Activated T-cell treated with anti-CD3 and anti-CD28 coated beads, Interleukin-2, amount 50 U/mL, for 1 hour (primary cell): ENCODE measurements at places on chromosomes 2 and 18.

GRCh38 chr2:3260959-3261358 is 116.7 kb downstream of the EIPR1 start:
- no peak for DNase-seq

DNA sequence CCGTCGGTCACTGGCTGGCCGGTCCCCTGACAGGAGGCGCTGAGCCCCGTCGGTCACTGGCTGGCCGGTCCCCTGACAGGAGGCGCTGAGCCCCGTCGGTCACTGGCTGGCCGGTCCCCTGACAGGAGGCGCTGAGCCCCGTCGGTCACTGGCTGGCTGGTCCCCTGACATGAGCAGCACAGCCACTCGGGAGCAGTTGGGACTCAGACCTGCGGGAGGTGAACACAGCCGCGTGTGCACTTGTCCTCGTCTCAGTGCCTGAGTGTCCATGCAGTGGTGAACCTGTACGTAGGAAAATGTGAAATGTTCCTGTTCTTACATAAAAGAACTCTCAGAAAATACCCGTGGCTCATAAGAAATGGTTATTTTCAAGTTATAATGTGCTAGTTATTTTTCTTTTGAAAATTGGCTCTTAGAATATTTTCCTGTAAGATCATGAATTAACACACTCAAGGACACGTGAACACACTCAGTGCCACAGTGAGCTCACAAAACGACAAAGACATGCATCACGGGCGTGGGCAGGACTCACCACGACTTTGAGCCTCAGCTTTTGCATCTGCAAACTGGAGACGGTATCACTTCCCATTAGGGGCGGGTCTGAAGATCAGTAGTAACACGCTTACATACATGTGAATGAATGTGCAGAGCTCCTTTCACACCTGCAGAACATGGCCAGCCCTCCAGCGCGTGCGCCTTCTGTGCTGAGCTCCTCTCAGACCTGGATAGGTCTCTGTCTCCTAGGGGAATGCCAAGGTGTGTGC is 21.1 kb upstream of the NFATC1 start:
- DNase-seq, result no peak

- DNase-seq, result no peak
These were observed 218.4 kb upstream of the HS6ST1 start for GRCh38 chr2:128536925-128537620.

DNA sequence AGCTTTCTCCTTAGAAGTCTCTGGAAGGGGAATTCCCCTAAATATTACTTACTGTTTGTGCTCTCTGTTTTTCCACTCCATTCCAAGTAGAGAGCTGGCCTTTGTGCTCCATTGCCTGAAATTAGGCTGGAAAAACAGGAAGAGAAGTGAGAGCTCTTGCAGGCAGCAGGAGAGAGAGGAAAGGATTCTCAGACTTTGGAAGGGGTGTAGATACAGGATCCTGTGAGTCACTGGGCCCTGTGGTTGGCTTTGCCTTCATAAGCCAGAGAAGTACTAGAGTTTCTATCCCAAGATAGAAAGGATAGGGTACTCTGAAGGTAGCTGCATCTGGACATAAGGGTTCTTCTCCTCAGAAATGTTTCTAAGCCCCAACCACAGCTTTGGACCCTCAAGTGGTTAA is 188.9 kb downstream of the CMPK2 start:
- DNase-seq, result no peak

DNA sequence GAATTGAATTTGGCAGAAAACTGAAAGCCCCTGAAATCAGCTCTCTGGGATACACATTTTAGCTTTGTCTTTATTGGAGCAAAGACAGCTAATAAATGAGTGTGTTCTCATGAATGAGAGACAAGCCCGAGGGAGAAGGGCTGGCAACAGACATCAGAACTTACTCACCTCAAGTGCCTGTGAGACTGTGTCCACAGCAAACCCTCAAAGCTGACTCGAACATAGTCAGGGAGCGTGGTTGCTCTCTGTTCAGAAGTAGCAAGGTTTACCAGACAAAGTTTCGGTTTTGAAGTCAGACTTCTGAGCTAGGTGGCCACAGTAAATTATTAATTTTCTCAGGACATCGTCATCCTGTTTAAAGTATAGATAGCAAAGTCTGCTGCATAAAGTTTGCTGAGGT is 207.9 kb downstream of the CMPK2 start:
- no peak for DNase-seq

GRCh38 chr18:46756559-46757201 is at the start of gene ST8SIA5:
TSS of gene ST8SIA5 (minus strand) at chr18:46757053. CDS start at chr18:46756508, 545 bp downstream.
- no peak for DNase-seq

- no peak for DNase-seq
These were observed 347.6 kb upstream of the KCNJ3 start for GRCh38 chr2:154350911-154351310.

- DNase-seq, result no peak
These were observed 156.1 kb upstream of the HNRNPA3 start for GRCh38 chr2:177056481-177056929.

DNA sequence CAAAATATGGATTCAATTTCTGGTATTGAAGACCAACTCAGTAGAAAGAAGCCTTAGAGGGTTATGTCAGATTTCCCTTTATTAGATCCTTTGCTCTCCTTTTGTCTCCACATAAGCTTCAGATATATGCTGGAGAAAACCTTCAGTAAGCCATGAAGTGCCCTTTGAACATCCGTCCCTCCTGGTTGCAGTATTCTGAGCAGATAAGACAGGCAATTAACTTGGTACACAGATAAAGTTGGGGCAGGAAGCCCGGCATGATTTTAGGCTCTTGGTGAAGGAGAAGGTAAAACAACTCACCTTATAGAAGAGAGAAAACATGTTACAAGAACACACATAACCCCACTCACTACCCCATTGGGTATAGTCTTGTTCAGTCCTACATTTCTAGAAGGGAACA is 76.4 kb downstream of the SRD5A2 start:
- DNase-seq, result no peak

- peak; percentile 17 for DNase-seq
These were observed 132.1 kb downstream of the NFATC1 start for GRCh38 chr18:79527656-79528315.

DNA sequence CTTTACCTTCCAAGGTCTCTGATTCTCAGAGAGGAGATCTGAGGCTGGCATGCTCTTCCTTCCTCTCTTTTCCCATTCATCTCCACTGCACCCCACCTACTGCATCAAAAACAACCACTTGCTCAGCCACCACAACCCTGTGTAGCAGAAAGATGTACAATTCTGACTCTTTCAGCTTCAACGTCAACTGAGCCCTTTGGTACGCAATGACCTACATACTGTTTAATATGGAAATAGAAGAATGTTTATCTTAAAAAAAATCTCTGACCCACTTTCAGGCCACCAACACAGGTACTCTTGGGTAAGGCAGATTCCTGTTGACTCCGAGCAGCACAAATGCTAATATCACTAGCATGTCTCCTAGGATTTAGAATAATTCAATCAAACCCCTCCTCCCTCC is 76.2 kb upstream of the AFF3 start:
- DNase-seq, result no peak

DNA sequence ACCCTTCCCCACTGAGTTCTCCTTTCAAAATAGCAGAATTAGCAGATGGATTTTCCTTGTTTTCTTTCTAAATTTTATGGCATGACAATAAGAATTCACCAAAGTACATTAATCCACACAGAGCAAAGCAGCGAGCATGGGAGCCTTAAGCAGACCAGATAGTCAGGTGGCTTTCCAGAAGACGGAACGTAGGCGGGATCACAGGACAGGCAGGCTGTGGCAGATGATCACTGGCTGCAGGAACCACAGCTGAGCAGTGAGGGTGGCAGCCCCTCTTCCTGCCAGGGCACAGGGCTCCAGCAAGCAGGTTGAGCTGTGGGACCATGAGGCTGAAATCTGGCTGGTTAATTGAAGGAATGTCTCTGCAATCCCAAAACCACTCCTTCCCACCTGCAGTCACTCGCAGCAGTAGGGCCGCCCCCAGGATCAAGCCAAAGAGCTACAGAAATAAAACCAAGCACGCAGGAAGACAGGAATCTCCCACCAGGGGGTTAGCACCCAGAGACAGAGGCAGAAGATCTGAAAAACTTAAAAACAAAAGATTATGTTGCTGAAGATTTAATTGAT is 259.9 kb downstream of the EIPR1 start:
- no peak for DNase-seq

GRCh38 chr18:22286585-22286984 is 117.2 kb downstream of the GATA6 start:
- DNase-seq, result no peak

- DNase-seq, result no peak
These were observed 27.5 kb downstream of the EML4 start for GRCh38 chr2:42196403-42197267.

DNA sequence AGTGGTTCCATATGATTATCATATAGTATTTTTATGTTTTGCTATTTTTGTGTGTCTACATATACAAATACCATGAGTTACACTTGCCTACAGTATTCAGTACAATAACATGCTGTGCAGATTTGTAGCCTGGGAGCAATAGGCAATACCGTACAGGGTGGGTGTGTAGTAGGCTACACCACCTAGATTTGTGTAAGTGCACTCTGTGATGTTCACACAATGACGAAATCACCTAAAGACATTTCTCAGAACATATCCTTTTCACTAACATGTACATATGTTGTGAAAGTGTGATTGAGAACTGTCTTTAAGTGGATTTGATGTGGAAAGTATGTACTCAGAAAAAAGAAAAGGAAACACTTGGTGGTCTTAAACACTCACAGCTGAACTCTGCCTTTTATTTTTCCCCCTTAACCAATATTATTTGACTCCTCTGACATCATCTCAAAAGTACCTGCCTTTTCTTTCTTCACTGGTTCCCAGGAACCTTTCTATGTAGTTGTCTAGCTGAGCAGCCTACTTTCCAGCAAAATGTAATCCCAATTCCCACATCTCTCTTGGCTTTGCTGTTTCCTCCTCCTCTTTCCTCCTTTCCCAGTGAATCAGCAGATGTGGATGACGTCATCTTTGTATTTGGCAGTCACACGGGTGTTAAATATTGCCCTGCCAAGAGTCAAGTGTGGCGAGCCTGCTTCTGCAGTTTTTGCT is 47.7 kb downstream of the OSBPL6 start:
- DNase-seq, result no peak

DNA sequence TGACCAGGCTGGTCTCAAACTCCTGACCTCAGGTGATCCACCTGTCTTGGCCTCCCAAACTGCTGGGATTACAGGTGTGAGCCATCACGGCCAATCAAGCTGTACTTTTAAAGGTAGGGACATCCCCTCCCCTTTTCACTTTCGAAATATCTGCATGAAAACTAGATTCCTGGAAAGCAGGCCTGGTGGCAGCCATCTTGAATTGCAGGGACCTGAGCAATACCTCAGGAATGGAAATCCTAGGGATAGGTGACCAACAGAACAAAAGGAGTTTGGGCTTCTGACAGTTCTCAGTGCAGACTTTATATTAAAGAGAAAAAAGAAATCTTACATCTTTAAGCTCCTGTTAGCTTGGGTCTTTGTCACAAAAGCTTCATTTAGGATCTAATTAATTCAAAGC is 62.6 kb downstream of the KLF7 start:
- no peak for DNase-seq

- no peak for DNase-seq
These were observed 10.7 kb downstream of the DOCK10 start for GRCh38 chr2:225031599-225031998.

- DNase-seq, result no peak
These were observed 57.8 kb upstream of the SNTG2 start for GRCh38 chr2:892892-893291.

DNA sequence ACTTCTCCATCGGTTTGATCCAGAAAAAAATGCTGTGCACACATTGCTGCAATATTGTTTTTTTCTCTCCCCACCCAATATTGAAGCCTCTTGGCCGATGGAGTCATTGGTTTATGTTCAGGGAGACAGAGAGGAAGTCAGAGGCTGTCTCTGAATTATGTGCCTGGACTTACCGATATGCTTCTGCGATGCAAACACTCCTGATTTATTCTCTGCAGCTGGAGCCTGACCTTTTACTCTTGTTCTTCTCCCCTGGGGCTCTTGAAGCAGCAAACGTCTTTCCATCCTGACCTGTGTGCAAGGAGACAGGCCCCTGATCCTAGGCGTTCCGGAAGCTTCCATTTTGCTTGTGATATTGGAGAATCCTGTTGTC is 99.6 kb downstream of the PTGR3 start:
- no peak for DNase-seq

GRCh38 chr2:101550555-101550954 is 75.6 kb upstream of the RFX8 start:
- DNase-seq, result no peak

GRCh38 chr2:215522237-215522636 is 86.4 kb upstream of the FN1 start:
- DNase-seq, result no peak

DNA sequence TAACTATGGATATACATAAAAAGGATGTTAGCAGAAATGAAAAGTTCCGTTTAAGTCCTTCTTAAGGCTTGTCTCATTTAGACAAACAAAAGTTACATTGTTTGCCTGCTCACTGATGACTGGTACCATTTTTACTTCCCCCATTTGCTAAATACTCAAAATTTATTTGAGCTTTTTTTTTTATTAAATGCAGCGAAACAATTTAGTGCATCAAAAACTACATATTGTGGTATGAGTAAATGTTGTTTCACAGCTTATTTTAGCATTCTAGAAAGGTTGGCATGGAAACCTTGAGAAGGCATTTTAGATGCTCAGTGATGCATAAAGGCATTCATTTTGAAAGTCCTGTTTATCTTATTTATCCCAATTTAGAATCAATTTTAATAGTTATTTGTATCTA is 100.0 kb downstream of the MAP2 start:
- DNase-seq, result no peak

DNA sequence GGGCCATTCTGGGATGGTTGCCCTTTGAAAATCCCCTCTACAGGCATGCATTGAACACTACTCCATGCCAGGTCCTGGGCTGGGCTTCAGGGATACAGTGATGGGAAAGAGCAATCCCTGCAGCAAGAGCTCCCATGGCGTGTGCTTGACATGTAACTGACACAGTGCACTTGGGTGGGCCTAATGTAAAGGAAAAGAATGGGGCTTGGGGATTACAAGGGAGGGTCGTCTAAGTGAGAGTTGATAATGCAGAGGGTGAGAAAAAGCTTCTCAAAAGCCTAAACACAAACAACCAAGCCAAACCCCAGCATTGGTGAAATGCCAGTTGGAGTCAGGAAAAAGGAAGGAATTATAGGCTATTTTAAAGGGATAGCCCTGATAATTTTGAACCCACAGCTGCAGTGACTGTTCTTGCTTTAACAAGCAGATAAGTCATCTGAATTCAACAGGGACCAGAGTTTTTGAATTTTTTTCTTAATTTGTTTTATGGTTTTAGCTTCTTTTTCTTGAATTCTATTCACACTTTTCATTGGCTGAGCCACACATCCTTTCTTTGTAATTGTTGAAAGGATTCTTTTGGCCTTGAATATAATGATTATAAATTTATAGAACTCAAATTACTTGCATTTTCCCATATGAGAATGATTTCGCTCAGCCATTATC is 308.7 kb downstream of the LPIN1 start:
- no peak for DNase-seq

DNA sequence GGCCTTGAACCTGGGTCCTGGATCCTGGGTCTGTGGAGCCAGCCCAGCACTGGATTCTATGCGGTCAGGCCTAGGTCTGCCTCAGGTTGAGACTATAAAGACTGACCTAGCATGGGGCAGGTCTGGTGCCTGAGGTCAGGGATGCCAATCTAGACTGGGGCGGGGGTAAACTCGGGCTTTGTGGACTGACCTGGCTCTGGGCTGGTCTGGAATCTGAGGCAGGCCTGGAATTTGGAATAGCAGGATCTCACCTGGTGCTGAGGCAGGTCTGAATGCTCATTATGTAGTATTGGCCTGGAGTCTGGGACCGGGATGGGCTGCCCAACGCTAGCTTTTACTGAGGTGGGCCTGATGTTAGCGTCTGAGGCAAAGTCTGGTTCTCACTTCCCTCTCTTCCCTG is 256.0 kb downstream of the KIAA1328 start:
- DNase-seq, result no peak

- DNase-seq, result no peak
These were observed 30.5 kb upstream of the ITGA4 start for GRCh38 chr2:181426672-181427071.
